ENCODE measurements at places on chromosomes 12 and 14.

GRCh38 chr12:80662586-80662985 lies 44.8 kb upstream of the MYF6 start:
- DNase-seq: no peak

DNA sequence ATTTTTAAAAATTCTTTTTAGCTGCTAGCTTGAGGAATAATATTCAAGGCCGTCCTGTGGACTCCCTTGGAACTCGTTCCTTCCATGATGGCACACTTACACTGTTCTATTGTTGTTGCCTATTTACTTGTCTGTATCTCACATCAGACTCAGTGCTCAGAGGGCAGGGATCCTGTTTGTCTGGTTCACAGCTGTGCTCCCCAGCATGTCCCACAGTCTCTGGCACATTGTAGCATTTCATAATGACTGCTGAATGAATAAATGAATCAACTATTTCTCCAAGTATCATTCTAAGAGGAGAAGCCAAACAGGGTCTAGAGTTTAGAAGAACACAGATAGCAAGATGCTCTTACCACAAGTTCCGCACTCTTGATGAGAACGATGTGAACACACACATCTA lies 48.0 kb downstream of the NTN4 start:
- no peak for DNase-seq

- DNase-seq: no peak
Measured at GRCh38 chr14:30907659-30908057, 33.3 kb downstream of the COCH start.

DNA sequence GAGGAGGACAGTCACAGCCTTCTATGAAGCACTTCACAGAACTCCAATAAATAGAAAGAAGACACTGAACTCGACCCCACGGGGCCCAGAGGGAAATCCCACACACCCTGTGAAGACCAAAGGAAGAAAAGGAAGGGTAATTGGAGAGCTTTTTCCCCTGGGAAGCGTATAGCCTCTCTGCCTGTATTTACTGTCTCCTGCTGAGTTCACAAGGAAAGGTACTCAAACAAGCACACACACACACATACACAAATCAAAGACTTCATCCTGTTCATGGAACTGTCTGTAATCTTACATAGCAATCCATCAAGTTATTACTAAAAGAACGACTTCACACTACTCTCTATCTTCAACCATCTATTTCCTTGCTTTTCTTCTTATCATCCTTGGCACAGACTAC lies 15.3 kb downstream of the FOXN3 start:
- no peak for DNase-seq

GRCh38 chr12:124716208-124717130 lies 147.2 kb downstream of the SCARB1 start:
- peak; percentile 98 for DNase-seq

- DNase-seq: no peak
Measured at GRCh38 chr14:59132796-59133494, 55.5 kb upstream of the DAAM1 start.
